Stimulated activated CD4-positive, alpha-beta T cell treated with anti-CD3 and anti-CD28 coated beads, Interleukin-4, amount 100 ng/mL, for 24 hours (primary cell): ENCODE measurements at places on chromosomes 7 and 10.

GRCh38 chr10:101892782-101893391 lies 49.3 kb upstream of the KCNIP2 start:
- no peak for DNase-seq

- no peak for DNase-seq
These were observed 98.2 kb downstream of the ANK3 start for GRCh38 chr10:60291344-60291930.

DNA sequence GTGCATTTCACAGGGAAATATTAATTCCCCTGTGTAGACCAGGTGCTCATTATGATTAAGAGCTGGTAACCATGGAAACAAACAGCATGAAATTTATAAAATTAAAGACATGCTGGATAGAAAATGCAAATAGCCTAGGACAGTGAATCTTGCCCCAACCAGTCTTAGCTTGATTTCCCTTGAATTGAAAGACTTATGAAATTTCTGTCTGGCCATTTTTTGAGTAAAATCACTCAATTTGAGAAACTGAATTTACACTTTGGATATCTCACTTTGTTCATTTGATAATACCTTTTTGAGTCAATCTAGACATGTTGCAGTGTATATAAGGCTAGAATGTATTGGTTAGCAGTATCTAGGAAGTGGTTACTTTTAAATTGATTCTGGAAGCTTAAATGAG lies 4.4 kb upstream of the SMIM30 start:
- DNase-seq, result no peak

DNA sequence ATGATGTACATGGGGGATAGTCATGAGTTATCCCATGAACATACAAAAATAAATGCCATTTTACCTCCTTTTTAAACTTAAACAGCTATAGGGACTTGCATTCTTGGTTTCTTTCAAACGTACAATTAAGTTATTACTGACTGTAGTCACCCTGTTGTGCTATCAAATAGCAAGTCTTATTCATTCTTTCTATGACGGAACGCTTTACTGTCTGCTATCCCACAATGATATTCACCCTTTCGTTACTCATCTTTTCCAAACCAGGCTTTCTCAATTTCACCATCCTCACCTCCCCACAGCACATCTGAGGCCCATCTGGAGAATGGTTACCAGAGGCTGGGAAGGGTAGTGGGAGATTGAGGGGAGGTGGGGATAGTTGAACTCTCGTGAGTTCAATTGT lies 218.8 kb downstream of the PHF14 start:
- DNase-seq, result no peak

DNA sequence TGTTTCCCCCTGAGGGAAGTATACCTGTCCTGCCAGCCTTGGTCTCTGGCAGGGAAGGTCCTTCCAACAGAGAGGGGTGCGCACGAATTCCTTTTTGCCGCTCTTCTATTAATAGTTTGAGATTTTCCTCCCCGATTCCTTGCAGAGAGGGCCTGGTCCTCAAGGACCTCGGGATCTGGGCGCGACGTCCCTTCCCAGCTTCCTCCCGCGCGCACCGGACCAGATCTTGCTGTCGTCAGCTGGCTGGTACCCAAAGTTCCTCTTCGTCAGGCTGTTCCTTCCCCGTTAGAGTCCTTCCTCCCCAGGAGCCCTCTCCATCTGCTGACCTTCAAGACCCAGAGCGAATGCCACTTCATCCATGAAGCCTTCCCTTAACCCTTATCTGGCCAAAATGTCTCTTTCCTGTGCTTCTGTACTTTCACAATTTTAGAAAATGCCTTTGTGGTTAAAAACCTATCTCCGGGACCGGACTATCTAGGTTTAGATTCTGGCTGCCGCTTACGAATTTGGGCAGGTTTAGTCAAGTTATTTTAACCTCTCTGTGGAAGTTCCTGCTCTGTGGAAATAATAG lies 851 bp upstream of the GOT1 start:
- DNase-seq, result peak; percentile 15

- no peak for DNase-seq
These were observed 168.1 kb downstream of the CCDC3 start for GRCh38 chr10:12833451-12833850.

GRCh38 chr7:46315891-46316290 lies 394.8 kb upstream of the IGFBP3 start:
- DNase-seq, result no peak

DNA sequence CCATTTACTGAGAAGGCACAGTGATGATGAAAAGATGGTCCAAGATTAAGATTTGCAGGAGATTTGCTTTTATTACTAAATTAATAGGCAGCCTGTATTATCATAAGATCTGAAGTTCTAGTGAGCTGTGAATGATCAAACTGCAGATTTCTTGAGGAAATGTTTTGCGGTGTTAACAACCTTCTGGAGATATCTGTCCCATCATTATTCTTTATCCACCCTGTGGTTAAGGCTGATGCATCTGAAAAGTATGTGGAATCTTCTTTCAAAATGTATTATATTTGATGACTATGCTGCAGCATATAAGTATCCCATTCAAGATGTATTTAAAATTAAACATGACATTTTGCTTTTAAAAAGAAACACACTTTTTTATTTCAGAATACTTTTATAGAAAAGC lies 150.3 kb downstream of the POLR1F start:
- DNase-seq, result no peak

DNA sequence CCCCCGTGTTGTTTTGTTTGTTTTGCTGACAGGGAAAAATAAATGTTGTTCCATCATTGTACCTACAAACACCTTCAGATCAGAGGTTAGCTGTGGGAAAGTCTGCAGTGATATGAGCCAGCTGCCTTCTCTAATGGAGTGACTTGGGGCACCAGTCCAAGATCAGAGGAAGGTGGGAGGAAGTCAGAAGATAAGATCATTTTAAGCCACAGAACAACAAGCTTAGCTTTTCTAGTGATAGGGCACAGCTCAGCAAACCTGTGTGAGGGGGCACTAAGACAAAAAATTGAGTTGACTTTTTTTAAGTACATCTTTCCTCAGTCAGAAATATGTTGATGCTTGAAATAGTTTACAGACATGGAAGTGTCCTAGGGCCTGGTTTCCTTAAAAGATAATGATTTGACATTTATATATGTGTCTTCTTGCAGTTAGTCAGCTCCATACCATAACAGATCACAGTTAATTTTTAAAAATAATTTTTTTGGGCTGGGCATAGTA lies 240.3 kb upstream of the KAT6B start:
- DNase-seq, result peak; percentile 62

- DNase-seq, result no peak
These were observed 45.5 kb downstream of the VOPP1 start for GRCh38 chr7:55526770-55527169.

DNA sequence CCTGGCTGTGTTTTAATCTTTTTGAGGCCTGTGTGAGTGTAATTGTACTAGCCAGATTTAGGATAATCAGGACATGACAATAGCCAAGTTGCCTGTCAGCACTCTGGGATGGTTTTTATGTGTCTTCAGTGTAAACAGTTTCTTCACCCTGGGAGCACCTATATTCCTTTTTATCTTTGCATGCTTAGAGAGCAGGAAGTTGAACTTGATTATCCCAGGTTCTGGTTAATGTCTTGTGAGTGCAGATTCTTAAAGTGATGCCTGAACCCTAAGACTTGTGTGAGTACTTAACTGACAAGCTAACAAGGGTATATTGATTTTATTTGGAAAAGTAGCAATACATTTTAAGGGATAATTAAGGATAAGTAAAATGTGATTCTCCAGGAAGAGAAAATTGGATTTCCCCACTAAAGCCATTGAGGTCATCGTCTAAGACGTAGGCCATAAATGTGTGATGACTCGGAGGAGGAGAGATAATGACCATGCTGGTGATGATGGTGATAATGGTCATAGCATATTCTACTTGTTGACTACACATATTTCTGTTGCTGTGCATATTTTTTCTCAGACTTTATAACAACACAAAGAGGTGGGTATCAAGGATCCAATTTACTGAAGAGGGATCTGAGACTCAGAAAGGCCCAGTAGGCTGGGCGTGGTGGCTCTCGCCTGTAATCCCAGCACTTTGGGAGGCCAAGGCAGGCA lies 234.7 kb downstream of the CAMK1D start:
- no peak for DNase-seq

- DNase-seq, result no peak
These were observed 23.4 kb downstream of the LEP start for GRCh38 chr7:128264477-128264876.

DNA sequence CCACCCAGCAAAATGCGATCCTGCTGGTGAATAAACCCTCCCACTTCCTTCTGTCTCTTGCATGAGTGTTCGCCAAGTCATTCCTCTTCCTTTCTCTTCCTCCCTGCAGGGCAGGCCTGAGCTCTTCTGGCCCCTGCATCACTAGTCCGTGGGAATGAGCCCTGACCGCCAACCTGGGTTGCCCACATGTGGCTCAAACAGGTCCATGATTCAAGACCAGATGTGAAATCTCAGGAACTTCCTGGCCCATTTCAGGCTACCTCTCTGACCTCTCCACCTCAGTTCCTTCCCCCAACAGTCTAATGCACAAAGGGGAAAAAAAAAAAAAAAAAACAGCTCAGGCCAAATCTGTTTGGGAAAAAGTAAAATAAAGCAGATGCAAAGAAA lies 5.4 kb upstream of the YWHAG start:
- no peak for DNase-seq

- DNase-seq, result peak; percentile 56
These were observed 189.8 kb upstream of the IMMP2L start for GRCh38 chr7:111752022-111752582.

DNA sequence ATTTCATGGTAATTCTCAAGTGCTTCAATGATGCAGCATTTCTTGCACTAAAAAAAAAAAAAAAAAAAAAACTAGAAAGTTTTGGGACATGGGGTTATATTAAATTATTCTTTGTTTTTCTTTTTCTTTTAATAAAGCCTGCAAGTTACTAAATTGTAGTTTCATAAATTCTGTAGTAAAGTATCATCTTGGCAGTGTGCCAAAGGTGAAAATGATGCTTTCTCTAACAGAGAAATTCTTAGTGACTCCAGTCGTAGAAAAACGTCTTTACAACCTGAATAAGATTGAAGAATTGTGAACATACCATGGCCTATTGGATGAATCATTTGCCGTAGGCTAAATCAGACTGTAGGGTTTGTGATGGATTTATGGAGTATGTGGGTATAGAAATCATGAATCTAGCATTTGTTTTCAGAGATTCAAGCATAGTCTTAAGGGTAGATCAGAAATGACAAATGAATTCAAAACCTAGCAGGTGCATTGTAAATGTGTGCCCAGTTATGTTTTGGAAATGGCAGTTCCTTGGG lies 27.1 kb downstream of the RBM17 start:
- no peak for DNase-seq

GRCh38 chr7:134440067-134440466 lies 18.8 kb downstream of the AKR1B1 start:
- DNase-seq, result no peak

DNA sequence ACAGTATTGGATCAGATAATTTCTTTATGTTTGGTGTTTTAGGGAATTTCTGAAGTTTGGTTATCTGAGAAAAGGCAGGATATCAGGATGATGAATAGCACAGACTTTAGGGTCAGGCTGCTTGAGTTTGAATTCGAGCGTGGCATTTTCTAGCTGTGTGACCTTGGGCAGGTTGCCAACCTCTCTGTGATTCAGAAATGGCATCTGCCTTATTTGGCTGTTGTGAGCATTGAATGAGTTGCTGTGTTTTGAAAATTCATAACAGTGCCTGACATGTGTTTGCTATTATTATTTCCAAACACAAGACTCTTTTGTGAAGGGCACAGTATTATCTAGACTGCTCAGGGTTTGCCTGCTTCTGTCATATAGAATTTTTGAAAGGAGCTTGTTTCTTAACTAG lies 66.9 kb downstream of the NXPH1 start:
- DNase-seq, result no peak

- no peak for DNase-seq
These were observed 217.2 kb upstream of the HDAC9 start for GRCh38 chr7:18278316-18278715.

DNA sequence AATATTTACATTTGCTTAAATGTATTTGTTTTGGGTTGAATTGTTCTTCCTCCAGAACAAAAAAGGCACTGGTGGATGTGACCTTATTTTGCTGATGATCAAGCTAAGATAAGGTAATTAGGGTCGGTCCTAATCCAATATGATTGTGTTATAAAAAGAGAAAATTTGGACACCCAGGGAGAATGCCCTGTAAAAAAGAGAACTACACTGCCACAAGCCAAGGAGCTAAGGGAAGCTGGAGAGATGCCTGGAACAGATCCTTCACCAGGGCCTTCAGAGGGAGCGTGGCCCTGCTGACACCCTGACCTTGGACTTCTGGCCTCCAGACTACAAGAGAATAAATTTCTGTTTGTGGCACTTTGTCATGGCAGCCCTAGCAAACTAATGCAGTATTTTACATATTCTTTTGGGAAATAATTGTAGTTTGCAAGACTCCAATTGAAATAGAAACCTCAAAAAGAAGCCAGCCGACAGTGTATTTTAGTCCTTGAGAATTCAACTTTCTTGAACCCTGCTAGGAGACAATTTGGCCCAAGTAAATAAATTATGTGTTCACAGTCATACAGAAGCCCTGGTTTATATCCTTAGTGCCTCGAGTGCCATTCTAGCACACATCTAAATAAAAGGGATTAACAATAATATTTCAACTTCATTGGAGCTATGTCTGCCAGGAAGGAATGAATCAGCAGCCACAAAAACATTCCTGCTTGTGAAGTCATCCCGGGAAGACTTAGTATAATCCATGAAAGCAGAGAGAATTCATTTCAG lies 164.6 kb downstream of the PKD1L1 start:
- no peak for DNase-seq

- no peak for DNase-seq
These were observed 73.0 kb downstream of the COBL start for GRCh38 chr7:51243631-51244030.

DNA sequence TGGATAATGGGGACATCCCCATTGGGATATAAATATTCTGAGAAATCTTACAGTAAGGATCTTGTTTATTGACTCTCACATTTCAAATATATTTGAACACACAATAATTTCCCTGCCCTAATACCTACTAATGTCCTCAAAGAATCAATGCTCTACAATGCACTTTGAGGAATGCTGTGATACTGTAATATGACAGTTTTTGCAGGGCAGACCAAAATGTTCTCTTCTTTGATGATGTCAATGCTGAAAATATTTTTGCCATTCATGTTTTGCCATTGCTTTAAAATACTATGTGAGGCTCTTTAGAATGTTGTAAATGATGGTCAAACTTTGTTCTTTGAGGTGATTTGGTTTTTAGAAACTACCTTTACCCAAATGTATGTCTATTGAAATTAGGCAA lies 594.1 kb downstream of the INHBA start:
- DNase-seq, result no peak

GRCh38 chr10:43327171-43327570 lies 44.3 kb upstream of the FXYD4 start:
- no peak for DNase-seq

- DNase-seq, result no peak
These were observed 138.1 kb downstream of the MACC1 start for GRCh38 chr7:20079080-20079479.
